Activated effector memory CD4-positive, alpha-beta T cell treated with Interleukin-2 at 50 U/mL for 16 hours (primary cell): ENCODE measurements at places on chromosomes 6 and 20.

DNA sequence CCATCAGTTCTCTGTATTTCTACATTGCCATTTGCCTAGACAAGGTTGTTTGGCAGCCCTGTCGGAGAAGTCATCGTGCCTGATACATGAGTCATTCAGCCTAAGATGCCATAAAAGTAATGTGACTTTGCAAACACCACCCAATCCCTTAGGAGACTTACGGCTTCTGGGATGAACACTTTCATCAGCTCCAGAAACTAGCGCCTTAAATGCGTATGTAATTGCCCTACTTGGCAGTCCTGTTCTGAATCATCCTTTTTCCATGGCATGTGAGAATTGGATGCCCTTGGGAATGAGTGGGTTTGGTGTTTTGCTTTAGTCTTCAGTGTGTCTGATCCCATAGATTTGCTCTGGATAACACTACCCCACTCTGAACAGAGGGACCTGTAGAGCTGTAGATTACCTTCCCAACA is 158.5 kb downstream of the SASH1 start:
- DNase-seq = no peak

GRCh38 chr6:106751501-106752252 is 122.3 kb downstream of the QRSL1 start:
- DNase-seq = no peak

DNA sequence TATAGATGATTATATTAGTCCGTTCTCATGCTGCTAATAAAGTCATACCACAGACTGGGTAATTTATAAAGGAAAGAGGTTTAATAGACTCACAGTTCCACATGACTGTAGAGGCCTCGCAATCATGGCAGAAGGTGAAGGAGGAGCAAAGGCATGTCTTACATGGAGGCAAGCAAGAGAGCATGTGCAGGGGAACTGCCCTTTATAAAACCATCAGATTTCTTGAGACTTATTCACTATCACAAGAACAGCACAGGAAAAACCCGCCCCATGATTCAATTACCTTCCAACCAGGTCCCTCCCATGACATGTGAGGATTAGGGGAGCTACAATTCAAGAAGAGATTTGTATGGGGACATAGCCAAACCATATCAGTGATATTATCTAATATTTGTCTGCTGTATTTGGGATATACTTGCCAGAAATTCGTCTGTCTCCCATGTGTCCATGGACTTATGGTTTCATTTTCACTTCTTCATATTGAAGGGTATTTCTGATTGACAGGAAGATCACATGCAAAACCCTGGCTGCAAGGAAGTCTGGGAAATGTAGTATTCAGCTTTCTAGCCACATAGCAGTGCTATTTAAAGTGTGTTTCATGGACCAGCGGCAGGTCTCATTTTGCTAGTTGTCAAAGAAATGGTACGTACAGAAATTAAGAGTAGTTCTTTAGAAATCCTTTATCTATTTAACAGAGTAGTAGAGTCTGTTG is 50.5 kb upstream of the PAK5 start:
- DNase-seq = no peak

DNA sequence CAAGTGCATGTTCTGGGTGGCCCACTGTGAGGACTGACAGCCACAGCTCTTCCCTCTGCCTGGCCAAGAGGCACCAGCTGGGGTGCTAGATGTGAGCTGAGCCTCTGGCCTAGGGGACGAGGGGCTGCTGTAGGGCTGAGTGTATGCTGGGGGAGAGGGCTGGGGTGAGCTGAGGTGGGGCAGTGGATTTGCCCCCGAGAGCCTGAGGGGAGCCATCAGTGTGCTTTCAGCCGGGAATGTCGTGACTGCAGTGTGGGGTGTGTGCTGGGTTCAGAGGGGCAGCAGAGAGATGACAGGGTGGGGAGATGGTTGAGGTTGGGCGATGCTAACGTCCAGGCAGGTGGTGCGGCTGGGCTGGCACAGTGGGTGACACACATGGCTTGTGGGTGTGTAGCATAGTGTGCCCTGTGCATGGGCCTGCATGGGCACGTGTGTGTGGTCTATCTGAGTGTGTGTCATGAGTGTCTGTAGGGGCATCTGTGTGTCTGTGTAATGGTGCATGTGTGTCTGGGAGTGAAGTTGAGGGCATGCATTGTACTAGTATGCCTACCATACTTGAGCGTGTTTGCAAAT is 46.0 kb upstream of the BLCAP start:
- no peak for DNase-seq

- no peak for DNase-seq
Observed at GRCh38 chr6:124441450-124441849, 520.8 kb upstream of the RNF217 start.

GRCh38 chr6:149044528-149044927 is 273.0 kb upstream of the TAB2 start:
- DNase-seq = no peak

GRCh38 chr20:16025084-16025483 is 548.2 kb downstream of the KIF16B start:
- DNase-seq = no peak

- no peak for DNase-seq
Observed at GRCh38 chr6:63319939-63320338, at the start of gene LGSN. TSS of gene LGSN (minus strand) at chr6:63319983. CDS start at chr6:63319943, 40 bp downstream.

- no peak for DNase-seq
Observed at GRCh38 chr6:160042788-160043301, 74.0 kb downstream of the IGF2R start.

DNA sequence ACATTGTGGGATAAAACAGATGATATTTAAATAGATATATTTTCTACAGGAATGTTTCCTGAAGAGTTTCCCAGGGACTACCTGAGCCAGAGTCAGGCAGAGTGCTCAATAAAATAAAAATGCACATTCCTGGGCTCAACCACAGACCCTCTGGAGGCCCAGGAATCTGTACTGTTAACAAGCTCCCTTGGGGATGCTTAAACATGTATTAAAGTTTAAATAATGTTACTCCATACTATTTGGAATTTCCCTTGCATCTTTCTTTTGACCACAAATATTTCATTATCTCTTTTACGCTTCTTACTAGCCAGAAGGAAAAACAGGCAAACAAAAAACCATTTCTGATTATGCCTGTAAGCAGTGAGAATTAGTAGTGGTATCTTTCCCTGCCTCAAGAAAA is 42.3 kb downstream of the GPR63 start:
- DNase-seq = no peak

GRCh38 chr6:157909282-157909664 is 72.4 kb upstream of the SYNJ2 start:
- no peak for DNase-seq

DNA sequence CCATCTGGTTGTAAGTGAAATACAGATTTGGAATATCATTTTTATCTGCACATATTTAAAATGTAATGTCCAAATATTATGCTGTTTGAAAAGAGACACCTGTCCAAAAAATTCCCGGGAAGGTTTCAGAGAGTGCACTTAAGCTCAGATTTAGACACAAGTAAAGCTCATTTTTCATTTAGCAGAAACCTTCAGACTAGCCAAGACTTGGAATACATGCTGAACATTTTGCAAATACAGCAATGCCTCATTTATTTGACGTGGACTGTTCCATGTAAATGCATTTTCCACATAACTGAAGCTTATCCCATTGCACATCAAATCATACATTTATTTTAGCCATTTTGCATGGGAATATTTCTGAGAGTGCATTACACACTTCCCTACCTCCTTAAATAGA is 280.7 kb downstream of the ZNF217 start:
- no peak for DNase-seq

GRCh38 chr6:79427721-79428120 is 109.5 kb downstream of the LCA5 start:
- no peak for DNase-seq

- no peak for DNase-seq
Observed at GRCh38 chr20:63017076-63017825, 10.5 kb upstream of the BHLHE23 start.

- peak; percentile 16 for DNase-seq
Observed at GRCh38 chr6:28281288-28282064, at the start of gene PGBD1. TSS of gene PGBD1 (plus strand) at chr6:28281572. CDS start at chr6:28283814, 2,242 bp downstream.

DNA sequence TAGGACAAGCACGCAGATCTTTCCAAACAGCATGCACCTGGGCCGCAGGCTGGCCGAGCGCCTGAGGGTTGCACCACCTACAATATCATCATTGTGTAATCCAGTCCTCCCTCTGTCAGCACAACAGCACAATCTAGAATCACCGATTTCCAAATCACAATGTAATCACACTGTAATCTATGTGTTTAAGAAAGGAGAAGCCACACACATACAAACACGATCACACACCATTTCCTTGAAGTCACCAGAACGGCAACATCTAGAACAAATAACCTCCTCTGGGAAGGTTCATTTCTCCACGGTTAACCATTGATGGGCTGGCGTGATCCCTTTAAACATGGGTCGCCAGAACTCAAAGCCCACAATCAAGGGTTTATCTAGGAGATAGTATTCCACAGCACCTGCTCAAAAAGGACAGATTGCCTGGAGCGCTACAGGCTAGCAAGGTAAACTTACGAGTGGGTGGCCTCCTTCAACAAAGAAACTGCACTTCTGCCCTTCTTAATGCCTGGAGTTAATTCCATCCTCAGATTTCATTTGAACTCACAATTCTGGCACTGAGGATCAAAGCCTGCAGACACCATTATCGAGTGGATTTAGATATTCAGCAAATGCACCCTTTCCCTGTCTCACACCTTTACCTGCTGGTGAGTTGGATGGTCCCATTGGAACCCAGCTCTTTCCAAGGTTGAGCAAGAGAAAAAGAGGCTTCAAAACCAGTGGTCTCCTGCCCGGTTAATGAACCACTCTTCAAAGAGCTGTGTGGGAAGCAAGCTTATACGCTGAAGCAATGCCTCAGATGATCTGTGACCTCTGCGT is 83.8 kb upstream of the FOXQ1 start:
- no peak for DNase-seq

- DNase-seq = no peak
Observed at GRCh38 chr6:55182016-55182650, 7.8 kb downstream of the HCRTR2 start.

- no peak for DNase-seq
Observed at GRCh38 chr6:43294536-43294935, 3.5 kb upstream of the SLC22A7 start.

DNA sequence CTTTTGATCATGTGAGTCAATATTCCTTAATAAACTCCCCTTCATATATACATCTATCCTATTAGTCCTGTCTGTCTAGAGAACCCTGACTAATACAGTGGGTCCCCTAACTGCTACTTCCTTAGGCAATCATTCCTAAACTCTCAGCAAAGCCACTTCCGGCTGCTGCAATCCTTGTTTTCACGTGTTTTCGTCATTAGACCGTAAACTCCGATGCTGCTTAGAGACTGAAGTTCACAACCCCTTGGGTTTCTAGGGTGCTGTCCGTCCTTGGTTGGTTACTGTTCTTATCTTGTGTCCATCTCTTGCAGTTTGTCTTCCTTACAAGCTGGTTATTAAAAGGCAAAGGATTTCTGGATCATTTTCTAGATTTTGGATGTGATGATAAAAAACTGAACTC is 106.4 kb downstream of the GMPR start:
- no peak for DNase-seq

GRCh38 chr6:129996387-129996786 is 22.0 kb upstream of the L3MBTL3 start:
- no peak for DNase-seq

DNA sequence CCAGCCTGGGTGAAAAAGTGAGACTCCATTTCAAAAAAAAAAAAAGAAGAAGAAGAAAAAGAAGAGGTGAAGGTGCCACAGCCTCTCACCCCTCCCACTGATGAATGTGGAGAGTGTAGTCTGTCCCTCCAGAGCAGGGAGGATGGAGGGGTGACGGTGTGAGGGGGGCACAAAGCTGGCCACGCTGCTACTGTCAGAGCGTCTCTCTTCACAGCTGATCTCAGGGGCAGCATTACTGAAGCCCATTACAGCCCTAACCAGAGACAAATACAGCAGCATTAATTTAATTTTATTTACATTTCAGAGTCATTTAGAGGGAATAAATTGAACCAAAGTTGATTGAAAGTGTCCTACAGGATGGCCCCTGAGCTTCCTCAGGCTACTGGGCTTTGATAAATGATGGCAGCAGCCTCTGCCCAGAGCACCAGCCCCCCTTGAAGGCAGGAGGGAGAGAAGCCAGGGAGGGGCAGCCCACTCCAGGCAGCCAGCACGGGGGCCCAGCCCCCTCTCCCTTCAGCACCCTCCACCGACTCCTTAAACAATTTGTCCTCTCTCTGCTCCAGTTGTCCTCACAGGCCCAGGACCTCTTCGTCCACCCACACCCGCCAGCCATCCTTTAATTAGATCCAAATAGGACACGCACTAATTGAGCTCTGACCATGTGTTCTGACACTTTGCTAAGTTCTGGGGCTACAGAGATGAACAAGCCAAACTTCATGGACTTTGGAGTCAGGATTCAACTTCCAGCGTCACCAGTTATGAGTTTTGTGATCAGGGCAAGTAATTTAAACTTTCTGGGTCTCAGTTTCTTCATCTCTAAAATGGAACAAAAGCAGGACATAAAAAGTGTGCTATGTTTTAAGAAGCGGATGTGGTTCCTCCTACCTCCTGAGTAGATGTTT is 18.6 kb upstream of the ZFAND3 start:
- no peak for DNase-seq

DNA sequence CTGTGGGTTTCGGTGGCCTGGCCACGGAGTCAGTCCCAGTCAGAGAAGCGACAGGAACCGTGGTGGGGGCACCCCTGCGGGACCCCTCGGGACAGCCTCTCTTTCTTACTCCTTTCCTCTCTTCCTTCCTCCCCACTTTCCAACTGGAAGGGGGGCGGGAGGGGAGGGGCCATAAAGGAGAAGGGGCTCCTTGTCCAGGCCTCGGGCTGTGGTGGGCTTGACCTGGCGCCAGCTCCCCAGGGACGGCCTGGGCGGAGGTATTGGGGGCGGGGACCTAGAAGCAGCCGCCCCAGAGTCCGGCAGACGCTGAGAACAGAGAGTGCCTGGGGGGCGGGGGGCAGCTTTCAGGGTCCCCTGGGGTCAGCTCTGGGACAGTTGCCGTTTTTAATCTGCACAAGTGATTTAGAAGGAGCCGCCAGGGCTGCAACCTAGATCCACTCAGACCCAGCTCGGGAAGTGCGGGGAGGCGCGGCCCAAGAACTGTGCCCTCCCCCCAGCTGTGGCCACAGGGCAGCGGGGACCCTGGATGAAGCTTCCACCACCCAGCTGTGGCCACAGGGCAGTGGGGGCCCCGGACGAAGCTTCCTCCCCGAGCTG is 6.4 kb upstream of the ABHD16B start:
- no peak for DNase-seq

DNA sequence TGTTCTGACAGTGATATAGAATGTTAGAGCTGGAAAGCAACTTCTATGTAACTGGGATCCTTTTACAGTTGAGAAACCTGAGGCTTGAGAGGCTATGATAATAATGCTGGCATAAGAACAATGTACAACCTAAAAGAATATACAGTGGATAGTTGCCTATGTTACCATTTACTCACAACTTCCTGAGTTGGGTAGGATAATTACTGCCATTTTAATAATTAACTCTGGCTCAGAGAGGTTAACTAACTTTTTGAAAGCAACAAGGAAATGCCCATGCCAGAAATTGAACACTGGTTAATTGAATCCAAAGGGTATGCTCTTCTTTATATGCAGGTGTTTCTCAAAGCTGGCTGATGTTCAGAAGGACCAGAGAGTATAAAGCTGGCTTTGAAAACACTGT is 530.7 kb upstream of the MAP3K7 start:
- no peak for DNase-seq

DNA sequence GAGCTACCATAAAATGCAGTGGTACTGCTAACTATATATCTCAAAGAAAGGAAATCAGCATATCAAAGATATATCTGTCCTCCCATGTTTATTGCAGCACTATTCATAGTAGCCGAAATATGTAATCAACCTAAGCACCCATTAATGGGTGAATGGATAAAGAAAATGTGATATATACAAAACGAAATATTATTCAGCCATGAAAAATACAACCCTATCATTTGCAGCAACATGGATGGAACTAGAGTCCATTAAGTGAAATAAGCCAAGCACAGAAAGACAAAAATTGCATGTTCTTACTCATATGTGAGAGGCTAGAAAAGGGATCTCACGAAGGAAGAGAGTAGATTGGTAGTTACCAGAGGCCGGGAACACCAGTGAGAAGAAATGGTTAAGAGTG is 126.1 kb downstream of the PDE10A start:
- no peak for DNase-seq
